Type B pancreatic cell (in vitro differentiated cells): ENCODE measurements at places on chromosomes 12 and 14. TPM values are rescaled to one million over a fixed set of nuclear protein-coding genes. Genes with fewer than 3 reads are reported as not detected.

Gene DHRS2
- total RNA-seq, result 1.4 and 3.3 TPM in 2 replicates

Gene DIO2
- 3.5 and 7.6 TPM in 2 replicates for total RNA-seq

GRCh38 chr14:102957222-102957621 is 34.8 kb downstream of the AMN start:
- DNase-seq, result no peak
- H3K36me3 ChIP-seq, result peaks cover 18% of the 10 kb centered on the region
- H3K4me1 ChIP-seq, result no peaks in the 10 kb centered on the region
- no peak overlapping the region for H3K27ac ChIP-seq
- no peak overlapping the region for H3K4me3 ChIP-seq

Gene NFE2
- total RNA-seq, result 0.24 and 0.65 TPM in 2 replicates

- no peak overlapping the region for H3K27ac ChIP-seq
- no peak overlapping the region for H3K4me3 ChIP-seq
- H3K27me3 ChIP-seq, result no peaks in the 10 kb centered on the region
- DNase-seq, result no peak
- no peaks in the 10 kb centered on the region for H3K4me1 ChIP-seq
Measured at GRCh38 chr14:104889375-104889757, 24.3 kb downstream of the CEP170B start.

DNA sequence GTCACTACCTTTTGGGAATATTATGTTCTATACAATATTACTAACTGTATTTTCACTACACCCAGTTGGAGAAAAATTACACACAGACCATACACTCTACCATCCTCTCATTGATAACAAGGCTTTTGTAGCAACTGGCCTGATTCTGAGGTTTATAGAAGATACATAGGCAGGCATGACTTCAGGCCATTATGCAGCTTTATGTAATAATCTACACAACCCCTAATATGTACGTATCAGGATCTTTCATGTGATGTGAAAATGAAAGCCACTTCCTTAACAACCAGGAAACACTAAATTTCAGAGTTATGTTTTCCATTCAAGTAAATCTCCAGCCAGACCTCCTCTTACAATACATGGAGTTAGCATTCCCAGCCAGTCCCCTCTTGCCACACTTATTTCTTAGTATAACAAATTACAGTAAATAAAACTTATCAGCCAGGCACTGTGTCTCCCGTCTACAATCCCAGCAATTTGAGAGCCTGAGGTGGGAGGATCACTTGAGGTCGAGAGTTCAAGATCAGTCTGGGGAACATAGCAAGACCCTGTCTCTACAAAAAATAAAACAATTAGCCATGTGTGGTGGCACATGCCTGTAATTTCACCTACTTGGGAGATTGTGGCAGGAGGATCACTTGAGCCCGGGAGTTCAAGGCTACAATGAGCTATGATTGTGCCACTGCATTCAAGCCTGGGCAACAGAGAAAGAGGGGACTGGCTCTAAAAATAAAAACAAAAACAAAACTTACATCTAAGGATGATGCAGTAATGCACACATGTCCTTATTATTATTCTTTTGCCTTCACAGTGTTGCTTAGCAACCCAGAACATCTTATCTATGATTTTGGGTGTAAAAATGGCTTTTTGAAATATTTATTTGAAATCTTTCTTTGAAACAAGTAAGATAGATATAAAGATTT is 10.4 kb upstream of the OSBPL8 start:
- no peak for DNase-seq
- H3K4me3 ChIP-seq, result no peak overlapping the region
- H3K36me3 ChIP-seq, result no peaks in the 10 kb centered on the region
- peaks cover 4% of the 10 kb centered on the region for H3K4me1 ChIP-seq
- no peaks in the 10 kb centered on the region for H3K27me3 ChIP-seq

Gene LTBP2
- total RNA-seq, result 1.1 and 2.4 TPM in 2 replicates

Gene TMEM233
- not detected in 2 replicates for total RNA-seq

- H3K27me3 ChIP-seq, result no peaks in the 10 kb centered on the region
- H3K27ac ChIP-seq, result no peak overlapping the region
- H3K4me1 ChIP-seq, result no peaks in the 10 kb centered on the region
- H3K36me3 ChIP-seq, result no peaks in the 10 kb centered on the region
Measured at GRCh38 chr14:25034803-25035681, 14.9 kb downstream of the STXBP6 start.

DNA sequence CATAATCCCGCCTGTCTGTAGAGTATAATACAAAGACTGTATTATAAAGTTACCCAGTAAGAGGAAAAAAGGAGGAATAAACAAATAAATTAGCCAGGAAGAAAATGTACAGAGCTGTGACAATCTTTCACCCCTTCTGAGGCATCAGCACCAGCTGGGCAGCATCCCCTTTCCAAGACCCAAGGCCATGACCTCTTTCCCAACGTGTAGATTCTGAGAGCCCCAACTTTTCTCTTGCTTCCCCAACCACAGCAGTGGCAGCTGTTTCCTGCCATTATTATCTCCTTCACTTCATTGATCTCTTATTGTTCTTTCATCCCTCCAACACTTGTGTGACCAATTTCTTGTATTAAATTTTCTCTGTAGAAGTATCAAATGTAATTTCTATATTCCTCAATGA is 101.6 kb downstream of the BBS10 start:
- no peaks in the 10 kb centered on the region for H3K27me3 ChIP-seq
- H3K27ac ChIP-seq, result no peak overlapping the region
- H3K36me3 ChIP-seq, result no peaks in the 10 kb centered on the region
- peaks cover 6% of the 10 kb centered on the region for H3K4me1 ChIP-seq

DNA sequence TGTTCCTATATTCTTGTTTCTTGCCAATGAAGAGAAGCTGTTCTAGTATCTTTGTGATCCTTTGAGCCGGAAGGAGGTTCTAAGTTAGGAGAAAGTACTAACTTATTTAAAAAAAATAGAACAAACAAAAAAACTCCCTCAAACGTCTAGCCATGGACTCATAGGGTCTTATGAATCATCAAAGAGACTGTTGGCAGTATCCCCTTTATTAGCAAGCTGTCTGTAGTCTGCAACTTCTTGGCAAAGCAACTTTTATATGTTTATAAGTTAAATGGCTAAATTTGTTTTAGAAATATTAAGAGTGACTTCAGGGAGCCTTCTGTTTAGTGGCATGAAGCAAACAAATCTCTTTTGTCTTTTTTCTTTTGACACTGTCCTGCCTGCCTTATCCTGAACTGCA is 291.9 kb downstream of the FUT8 start:
- no peak for DNase-seq
- no peak overlapping the region for H3K4me3 ChIP-seq
- H3K36me3 ChIP-seq, result peaks cover 4% of the 10 kb centered on the region
- no peaks in the 10 kb centered on the region for H3K27me3 ChIP-seq

Gene B4GALNT1
- 0.64 and 5.9 TPM in 2 replicates for total RNA-seq

GRCh38 chr12:127881371-127882140 is 385.4 kb upstream of the TMEM132C start:
- H3K36me3 ChIP-seq, result no peaks in the 10 kb centered on the region
- peaks cover 2% of the 10 kb centered on the region for H3K27me3 ChIP-seq
- DNase-seq, result no peak
- H3K4me3 ChIP-seq, result no peak overlapping the region

GRCh38 chr12:11669348-11669747 is 19.9 kb downstream of the ETV6 start:
- H3K36me3 ChIP-seq, result peaks cover 38% of the 10 kb centered on the region
- H3K27me3 ChIP-seq, result no peaks in the 10 kb centered on the region
- peaks cover 26% of the 10 kb centered on the region for H3K4me1 ChIP-seq
- no peak for DNase-seq
- H3K27ac ChIP-seq, result no peak overlapping the region

DNA sequence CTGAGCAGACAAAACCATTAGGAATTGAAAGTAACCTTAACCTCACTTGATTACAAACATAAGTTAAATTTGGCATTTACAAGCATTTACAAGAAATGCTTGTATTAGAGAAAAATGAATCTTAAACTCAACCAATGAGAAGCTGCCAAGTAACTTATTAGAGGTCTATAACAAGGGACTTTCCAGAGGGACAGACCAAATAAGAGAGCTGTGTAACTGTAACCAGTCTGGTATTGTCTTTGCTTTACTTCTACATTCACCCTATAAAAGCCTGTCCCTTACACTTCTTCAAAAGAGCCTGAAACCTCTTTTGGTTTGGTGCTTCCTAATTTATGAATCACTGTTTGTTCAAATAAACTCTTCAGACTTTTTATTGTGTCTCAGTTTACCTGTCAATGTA is 450.0 kb upstream of the FAR2 start:
- H3K4me3 ChIP-seq, result no peak overlapping the region
- peak overlapping the region; percentile 45 for H3K27ac ChIP-seq
- peaks cover 6% of the 10 kb centered on the region for H3K27me3 ChIP-seq
- H3K36me3 ChIP-seq, result no peaks in the 10 kb centered on the region

- no peaks in the 10 kb centered on the region for H3K36me3 ChIP-seq
- no peak overlapping the region for H3K27ac ChIP-seq
- peaks cover 71% of the 10 kb centered on the region for H3K27me3 ChIP-seq
- peak; percentile 72 for DNase-seq
- H3K4me3 ChIP-seq, result peak overlapping the region; percentile 88
Measured at GRCh38 chr12:63151623-63152320, 771 bp upstream of the AVPR1A start.

- no peak for DNase-seq
- H3K36me3 ChIP-seq, result peaks cover 19% of the 10 kb centered on the region
- H3K27me3 ChIP-seq, result no peaks in the 10 kb centered on the region
- no peak overlapping the region for H3K4me3 ChIP-seq
- H3K4me1 ChIP-seq, result no peaks in the 10 kb centered on the region
Measured at GRCh38 chr12:32179011-32179395, 72.4 kb downstream of the BICD1 start.

GRCh38 chr14:95467232-95467631 is 49.2 kb downstream of the SYNE3 start:
- H3K4me1 ChIP-seq, result peaks cover 7% of the 10 kb centered on the region
- no peak overlapping the region for H3K27ac ChIP-seq
- H3K4me3 ChIP-seq, result no peak overlapping the region
- peaks cover 40% of the 10 kb centered on the region for H3K27me3 ChIP-seq

DNA sequence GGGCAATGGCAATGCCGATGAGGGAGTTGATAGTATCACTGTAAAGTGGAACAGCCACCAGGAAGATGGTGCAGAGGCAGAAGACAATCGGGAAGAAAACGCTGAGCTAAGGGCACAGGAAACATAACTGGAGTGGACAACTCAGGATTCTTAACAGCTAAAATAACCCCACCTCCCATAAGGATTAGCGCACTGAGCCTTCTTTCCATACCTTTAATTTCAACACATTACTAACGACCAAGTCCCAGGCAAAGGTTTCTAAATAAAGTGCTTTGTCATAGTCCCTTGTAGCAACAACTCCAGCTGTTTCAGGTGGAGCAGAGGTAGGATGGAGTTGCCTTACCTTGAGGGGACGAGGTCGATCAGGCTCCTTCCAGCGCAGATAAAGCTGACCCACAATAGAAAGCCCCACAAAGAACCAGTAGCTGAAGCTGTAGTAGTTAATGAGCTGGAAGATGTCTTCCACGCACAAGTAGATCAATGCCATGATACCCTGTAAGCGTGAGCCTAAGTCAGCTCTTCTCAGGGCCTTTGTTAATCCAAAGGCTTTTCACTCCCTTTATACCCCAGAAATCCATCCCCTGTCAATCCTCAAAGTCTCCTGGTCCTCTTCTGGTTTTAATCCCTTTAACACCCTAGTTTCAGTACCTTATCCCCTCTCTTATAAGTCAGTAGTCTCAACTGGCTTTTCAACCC is 7.7 kb downstream of the OXA1L start:
- H3K27me3 ChIP-seq, result no peaks in the 10 kb centered on the region
- H3K4me3 ChIP-seq, result no peak overlapping the region
- peaks cover 25% of the 10 kb centered on the region for H3K36me3 ChIP-seq

Gene NELL2
- total RNA-seq, result 10.4 and 27.1 TPM in 2 replicates

Gene CATSPERB
- 2.0 and 2.5 TPM in 2 replicates for total RNA-seq

Gene CCDC196
- total RNA-seq, result not detected in 2 replicates

GRCh38 chr14:99176156-99176945 is 95.6 kb downstream of the BCL11B start:
- no peak overlapping the region for H3K4me3 ChIP-seq
- no peak overlapping the region for H3K27ac ChIP-seq
- peaks cover 29% of the 10 kb centered on the region for H3K4me1 ChIP-seq
- DNase-seq, result no peak
- H3K27me3 ChIP-seq, result no peaks in the 10 kb centered on the region

- H3K36me3 ChIP-seq, result no peaks in the 10 kb centered on the region
- peaks cover 15% of the 10 kb centered on the region for H3K27me3 ChIP-seq
- no peak overlapping the region for H3K27ac ChIP-seq
- no peak for DNase-seq
- H3K4me3 ChIP-seq, result no peak overlapping the region
Measured at GRCh38 chr14:25904446-25904845, 693.4 kb downstream of the NOVA1 start.

- peaks cover 14% of the 10 kb centered on the region for H3K4me1 ChIP-seq
- H3K27ac ChIP-seq, result peak overlapping the region; percentile 88
Measured at GRCh38 chr14:102140750-102141145, 1.1 kb downstream of the WDR20 start.

Gene EEF1AKMT3
- total RNA-seq, result 5.1 and 6.0 TPM in 2 replicates

- H3K27ac ChIP-seq, result peak overlapping the region; percentile 70
- H3K4me3 ChIP-seq, result peak overlapping the region; percentile 91
- H3K4me1 ChIP-seq, result peaks cover 41% of the 10 kb centered on the region
- peaks cover 3% of the 10 kb centered on the region for H3K36me3 ChIP-seq
- peaks cover 17% of the 10 kb centered on the region for H3K27me3 ChIP-seq
- DNase-seq, result no peak
Measured at GRCh38 chr14:91415794-91416743, 1.6 kb downstream of the CCDC88C start.

DNA sequence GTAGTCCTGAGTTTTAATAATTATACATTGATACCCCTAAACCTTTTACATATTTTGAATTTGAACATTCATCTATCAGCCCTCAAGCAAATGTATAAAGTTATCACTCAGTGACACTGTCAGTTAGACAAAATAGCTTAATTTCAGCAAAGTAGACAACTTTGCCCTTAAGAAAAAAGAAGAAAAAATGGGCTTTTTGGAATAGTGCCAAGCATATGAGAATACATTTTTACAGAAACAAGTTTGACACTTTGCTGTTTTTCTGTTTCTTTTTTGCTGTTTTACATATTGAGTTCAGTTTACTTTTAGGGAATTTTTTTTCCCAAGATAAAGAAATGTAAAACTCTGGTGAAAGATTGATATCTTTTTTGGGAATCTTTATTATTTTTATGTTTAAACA is 14.3 kb downstream of the TBK1 start:
- no peak overlapping the region for H3K4me3 ChIP-seq
- no peaks in the 10 kb centered on the region for H3K27me3 ChIP-seq
- no peak for DNase-seq
- no peaks in the 10 kb centered on the region for H3K4me1 ChIP-seq

Gene PIANP
- 0.95 and 3.9 TPM in 2 replicates for total RNA-seq
